ENCODE measurements at places on chromosomes 4 and X.

- DNase-seq, result no peak
Observed at GRCh38 chr4:152255437-152255836, 280.5 kb downstream of the FBXW7 start.

GRCh38 chr4:39456946-39457763 is 1.6 kb downstream of the RPL9 start:
- no peak for DNase-seq

GRCh38 chrX:18643243-18643642 is 28.7 kb downstream of the RS1 start:
- no peak for DNase-seq

DNA sequence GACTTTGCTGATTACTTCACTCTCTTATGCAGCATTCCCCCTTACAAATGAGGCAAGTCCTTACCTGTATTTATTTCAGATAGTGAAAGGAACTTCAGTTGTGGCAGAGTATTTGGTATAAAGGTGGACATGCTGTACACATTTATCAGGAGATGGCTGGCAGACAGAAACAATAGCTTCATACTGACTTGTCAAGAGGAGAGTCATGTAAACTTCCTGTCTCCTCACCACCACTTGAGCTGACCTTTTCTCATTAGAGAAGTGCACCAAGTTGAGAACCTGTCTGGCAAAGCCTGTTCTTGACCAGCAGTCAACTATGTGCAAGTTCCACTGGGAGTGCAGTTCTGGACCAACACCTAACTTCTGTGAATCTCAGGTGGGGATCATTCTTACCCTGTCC is 80.8 kb downstream of the LARP1B start:
- DNase-seq, result no peak

- no peak for DNase-seq
Observed at GRCh38 chrX:66016905-66017658, 22.8 kb downstream of the VSIG4 start.

DNA sequence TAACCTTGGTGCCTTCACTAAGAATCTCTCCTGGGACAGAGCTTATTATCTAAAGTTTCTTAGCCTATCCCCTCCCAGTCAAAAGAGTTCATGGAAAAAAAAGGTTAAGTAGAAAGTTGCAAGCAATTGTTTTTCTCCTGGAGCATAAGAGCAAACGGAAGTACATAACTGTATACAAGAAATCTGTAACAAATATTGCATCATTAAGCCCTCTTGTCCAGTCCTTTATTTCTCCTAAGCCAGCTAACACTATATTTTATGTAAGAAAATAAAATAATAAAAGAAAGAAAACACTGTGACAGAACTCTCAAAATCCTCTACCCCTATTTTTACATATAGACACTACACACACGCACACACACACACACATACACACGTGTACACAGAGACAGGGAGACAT is 255.3 kb downstream of the NAF1 start:
- DNase-seq, result no peak

DNA sequence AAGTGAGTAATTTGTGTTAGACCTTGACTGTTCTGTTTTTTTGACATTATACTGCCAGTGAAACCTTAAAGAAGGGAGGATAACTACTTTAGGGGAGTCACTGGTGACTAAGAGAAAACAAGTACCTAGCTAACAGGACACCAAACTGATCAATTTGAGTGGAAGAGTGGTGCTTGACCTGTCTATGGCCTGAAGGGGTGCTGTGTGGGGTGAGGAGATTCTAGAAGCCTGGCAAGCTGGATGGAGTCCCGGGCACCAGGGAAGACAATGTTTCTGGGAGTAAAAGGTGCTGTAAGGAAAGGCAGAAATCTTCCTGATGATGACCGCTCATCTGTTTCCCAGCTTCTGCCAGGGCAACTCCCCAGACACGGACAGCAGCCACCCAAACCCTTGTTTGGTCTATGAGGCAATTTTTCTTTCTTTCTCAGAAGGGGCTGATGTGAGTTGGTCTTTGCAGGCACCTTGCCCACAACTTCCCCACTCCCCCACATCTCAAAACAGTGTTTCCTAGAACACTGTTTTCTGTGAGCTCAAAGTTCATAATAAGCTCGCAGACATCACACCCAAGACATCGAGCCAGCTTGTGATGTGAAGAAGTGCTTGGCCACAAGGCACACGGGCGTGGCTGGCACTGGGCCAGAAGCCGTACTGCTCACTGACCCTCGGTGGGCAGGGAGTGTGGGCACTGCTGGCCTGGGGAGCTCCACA is 4.6 kb downstream of the TXK start:
- no peak for DNase-seq

- no peak for DNase-seq
Observed at GRCh38 chrX:14598330-14598729, 69.0 kb downstream of the GLRA2 start.

- no peak for DNase-seq
Observed at GRCh38 chr4:40307627-40308497, 27.3 kb upstream of the CHRNA9 start.

DNA sequence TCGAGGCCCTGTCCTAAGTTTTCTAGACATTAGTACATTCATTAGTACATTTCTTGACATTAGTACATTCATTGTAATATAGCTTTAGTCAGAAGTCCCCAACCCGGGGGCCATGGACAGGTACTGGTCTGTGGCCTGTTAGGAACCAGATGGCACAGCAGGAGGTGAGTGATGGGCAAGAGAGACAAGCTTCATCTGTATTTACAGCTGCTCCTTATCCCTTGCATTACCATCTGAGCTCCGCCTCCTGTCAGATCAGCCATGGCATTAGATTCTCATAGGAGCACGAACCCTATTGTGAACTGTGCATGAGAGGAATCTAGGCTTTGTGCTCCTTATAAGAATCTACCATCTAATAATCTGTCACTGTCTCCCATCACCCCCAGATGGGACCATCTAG is 48.0 kb downstream of the GATB start:
- no peak for DNase-seq

GRCh38 chr4:48133669-48134068 is 381 bp downstream of the TXK start:
- no peak for DNase-seq

DNA sequence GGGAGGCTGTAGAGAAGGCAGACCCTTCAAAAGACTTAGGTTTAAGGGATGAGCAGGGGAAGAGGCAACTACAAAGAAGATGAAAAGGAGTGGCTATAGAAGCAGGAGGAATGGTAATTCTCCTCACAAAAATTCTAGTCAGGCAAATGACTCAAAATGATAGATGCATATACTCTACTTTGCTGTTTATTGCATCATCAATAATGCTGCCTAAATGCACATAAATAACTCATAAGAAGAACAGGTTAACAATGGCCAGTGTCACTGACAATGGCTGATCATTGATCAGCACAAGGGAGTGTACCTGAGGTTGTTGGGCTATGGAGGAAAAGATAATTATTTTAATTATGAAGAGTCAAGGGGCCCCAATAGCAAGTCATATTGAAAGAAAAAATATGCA is 184.7 kb upstream of the ETNPPL start:
- DNase-seq, result no peak

Measured in NCI-H774 (cell line).